Activated T-cell treated with anti-CD3 and anti-CD28 coated beads, Interleukin-2, amount 50 U/mL, for 4 hours (primary cell): ENCODE measurements at places on chromosomes 7 and 10. TPM values are rescaled to one million over a fixed set of nuclear protein-coding genes. Genes with fewer than 3 reads are reported as not detected.

The PTF1A gene
- not detected for total RNA-seq

The ELN gene
- total RNA-seq = not detected

- no peak for DNase-seq
Observed at GRCh38 chr10:71512761-71513539, 116.2 kb downstream of the CDH23 start.

The AKR1C8 gene
- not detected for total RNA-seq

DNA sequence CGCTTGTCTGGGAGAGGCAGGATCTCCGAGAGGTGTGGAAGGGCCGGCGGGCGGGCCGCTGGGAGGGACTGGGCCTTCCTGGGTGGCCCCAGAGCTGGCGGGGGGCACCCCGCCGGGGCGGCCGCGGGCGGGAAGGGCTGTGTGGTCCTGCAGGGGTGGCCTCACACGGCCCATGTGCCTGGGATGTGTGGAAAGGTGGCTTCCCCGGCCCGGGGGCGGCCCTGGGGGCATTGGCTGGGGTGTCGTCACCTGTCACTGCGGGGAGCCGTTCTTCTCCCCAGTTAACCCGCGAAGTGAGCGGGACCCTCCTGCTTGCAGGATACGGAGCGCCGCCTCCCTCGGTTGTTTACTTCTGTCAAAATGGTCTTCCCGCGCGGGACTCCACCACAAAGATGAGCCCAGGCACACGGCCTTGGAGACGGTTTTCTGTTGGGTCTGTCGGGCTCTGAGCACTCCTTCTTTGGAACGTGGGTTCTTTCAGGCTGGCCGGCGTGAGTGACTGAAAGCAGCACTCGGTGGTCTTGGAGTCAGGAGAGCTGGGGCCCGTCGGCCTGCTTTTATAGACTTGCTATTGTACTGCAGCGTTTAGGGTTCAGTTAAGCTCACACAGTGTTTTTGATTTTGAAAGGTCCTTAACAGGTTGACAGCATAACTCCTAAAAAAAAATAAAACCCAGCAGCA is 700 bp downstream of the SMC3 start:
- peak; percentile 45 for DNase-seq

DNA sequence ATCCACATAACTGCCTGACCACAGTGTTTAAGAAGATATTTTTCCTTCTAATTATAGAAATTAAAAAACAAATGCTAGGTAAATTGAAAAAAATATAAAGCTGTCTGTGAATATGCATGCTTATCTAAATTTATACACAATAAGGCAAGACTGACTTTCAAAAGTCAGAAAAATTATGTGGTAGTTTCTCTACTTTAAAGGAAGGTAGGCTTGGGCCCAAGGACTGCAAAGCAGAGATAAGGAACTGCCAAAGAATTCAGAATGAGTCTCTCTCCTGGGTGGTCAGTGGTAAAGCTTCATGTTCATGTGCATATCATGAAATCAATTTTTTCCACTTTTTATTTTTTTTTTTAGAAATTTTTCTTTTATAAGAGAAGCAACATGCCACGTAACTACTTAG is 998.6 kb downstream of the REEP3 start:
- DNase-seq = no peak

- no peak for DNase-seq
Observed at GRCh38 chr10:62616885-62617590, 187.5 kb upstream of the ADO start.

DNA sequence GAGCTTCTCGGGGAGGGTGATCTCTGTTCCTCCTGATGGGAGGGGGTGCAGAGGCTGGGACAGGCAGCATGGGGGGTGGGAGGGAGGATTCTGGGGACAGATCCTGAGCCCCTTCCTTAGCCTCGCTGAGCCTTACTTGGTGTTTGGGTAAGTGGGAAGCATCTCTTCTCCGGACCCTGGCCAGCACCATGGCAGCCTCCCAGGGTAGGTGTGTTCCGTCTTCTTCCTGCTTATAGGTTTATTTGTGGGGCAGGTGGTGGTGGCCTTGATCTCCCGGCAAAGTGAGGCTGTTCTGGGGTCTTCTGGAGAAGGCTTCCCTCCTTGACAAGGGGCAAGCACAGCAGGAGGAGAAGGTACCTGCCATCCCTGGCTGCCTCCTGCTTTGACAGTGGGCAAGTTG is 226.9 kb downstream of the GLRX3 start:
- no peak for DNase-seq

The SNCG gene
- total RNA-seq = not detected

The FAM13C gene
- not detected for total RNA-seq

GRCh38 chr7:130037703-130038102 is 13.5 kb downstream of the ZC3HC1 start:
- DNase-seq = no peak

GRCh38 chr7:53218730-53219504 is 183.5 kb downstream of the POM121L12 start:
- DNase-seq = no peak

The CCDC172 gene
- not detected for total RNA-seq

DNA sequence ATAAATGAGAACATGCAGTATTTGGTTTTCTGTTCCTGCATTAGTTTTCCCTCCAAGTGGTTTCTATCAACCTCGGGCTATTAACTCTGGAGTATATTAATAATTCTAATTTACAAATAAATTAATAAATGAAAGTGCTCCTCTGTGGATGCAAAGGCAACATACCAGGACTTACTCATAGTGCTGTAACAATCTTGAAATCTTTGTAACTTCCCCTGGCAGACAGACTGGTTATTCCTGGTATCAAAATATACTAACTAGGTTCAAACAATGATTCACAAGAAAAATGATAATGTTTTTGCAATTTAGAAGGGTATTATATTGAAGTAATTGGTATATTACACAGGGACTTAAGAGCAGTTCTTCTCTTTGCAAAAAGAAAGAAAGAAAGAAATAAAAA is 177.2 kb downstream of the FANK1 start:
- DNase-seq = no peak

DNA sequence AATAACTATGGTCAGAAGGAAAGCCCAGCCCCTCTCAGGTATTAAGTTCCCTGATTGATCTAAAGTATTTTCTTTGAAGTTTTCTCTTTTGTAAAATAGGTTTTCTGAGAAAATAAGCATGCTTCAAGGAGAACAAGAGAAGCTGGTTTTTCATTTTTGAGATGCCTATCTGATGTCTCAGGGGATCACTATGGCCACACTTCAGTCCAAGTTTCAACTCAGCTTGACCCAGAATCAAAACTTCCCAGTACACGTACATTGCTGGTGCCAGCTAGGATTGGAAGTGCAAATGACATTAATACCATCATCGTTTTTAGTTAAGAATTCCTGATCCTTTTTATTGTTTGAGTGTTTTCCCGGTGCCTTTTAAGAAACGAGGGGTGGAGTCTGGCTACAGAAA is 7.2 kb downstream of the ITIH5 start:
- no peak for DNase-seq

DNA sequence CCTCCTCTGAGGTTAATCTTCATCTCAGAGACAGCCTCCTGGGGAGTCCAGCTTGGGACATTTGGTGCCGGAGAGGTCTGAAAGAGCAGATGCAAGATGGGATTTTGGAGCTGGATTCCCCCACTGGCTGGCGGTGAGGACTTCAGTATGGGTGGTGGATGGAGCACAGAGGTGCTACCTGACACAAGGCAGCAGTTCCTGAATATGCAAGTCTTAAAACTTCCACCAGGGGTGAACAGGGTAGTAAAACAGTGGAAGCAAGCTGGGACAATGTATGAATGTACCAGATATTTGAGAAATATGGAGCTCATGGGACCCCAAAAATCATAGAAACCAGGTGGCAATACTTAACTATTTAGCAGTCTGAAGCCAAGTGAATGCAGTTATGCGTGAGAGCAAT is 4.8 kb upstream of the TAF3 start:
- DNase-seq = no peak

The TWIST1 gene
- 2.4 TPM for total RNA-seq

DNA sequence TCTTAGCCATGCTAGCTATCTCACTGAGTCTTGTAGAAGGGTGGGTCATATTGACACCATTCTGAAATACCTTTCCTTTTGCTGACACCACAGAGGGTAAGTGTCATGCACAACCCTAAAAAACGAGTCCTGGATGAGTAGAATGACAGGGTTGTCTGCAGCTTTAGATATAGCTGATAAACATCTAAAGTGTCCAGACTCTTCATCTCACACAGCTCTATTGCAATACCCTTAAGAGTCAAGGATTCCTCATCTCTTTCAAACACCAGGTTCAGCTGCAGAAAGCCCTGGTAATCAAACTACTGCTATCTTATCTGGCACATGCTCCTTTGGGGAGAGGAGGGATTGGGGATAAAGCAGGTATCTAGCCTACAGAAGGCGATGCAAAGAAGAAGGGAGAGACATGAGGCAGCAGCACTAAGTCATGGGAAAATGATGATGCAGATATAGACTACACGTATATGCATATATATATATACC is 127.0 kb downstream of the ANK3 start:
- no peak for DNase-seq

GRCh38 chr10:132698211-132698751 is 87.7 kb downstream of the NKX6-2 start:
- no peak for DNase-seq

- no peak for DNase-seq
Observed at GRCh38 chr10:75969031-75969430, 537.6 kb downstream of the LRMDA start.

DNA sequence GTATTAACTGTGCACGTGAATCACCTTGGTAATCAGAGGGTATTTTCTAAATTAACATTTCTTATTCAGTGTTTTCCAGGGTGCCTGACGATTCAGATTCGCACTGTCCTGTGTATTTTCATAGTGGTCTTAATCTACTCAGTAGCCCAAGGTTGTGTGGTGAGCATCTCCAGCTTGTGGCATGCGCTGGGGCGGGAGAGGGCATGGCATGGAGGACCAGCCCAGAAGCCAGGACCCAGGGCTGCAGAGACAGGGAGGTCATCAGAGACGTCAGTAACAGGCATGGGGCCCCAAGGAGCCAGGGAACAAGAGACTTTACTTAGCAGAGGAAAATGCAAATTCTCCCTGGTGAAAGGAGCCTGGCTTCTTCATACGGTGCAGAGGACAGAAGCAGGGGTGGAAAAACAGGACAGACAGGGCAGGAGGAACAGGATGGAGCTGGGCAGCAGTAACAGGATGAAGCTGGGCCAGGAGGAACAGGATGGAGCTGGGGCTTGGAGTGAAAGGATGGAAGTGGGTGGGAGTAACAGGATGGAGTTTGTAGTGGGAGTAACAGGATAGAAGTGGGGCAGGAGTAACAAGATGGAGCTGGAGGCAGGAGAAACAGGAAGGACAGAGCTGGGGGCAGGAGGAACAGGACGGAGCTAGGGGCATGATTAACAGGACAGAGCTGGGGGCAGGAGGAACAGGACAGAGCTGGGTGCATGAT is 110.9 kb downstream of the ADCY1 start:
- no peak for DNase-seq

DNA sequence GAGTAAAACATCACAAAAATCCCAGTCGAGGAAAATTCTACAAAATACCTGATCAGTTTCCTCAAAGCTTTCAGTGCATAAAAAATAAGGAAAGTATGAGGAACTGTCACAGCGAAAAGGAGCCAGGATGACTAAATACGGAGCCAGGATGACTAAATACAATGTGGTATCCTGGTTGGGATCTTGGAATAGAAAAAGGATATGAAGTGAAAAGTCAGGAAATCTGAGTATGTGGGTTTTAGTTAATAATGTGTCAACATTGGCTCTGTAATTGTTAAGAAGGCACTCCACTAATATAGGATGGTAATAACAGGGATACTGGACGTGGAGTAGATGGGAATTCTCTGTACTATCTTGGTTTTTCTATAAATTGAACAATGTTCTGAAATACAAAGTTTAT is 175.5 kb downstream of the SUGCT start:
- DNase-seq = no peak

DNA sequence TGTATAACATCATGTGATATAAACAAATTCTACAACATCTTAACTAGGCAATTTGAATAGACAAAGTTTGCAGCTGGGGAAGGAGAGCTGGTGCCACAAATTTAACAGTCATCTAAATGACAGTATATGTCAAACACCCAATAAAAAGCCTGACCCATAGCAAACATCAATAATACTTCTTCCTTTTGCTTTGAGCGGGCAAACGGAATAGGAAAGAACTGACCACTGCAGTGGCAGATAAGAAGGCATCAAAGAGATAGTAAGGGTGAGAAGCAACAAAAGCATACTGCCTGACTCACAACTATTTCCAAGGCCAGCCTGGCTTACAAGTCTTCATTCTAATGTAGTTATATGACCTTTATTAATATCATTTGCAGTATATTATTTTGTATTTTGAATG is 99.9 kb downstream of the LRRN3 start:
- DNase-seq = no peak

DNA sequence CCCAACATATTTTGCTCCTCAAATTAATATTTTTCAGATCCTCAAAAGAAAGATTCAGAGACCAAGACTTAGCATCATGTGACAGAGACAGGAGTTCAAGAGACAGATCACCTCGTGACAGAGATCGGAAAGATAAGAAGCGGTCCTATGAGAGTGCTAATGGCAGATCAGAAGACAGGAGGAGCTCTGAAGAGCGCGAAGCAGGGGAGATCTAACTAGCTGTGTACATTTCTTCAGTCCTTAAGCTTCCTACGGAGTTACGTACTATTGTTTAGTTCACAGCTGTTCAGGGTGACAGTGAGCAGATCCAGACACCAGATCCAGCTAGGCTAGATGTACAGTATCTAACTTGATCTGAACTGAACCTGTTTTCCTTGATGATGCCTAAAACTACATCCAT is 61.3 kb downstream of the KLRG2 start:
- DNase-seq = no peak

GRCh38 chr10:12656518-12657142 is 307.3 kb downstream of the CAMK1D start:
- DNase-seq = no peak

The CLDN15 gene
- total RNA-seq = 15.6 TPM

The POU6F2 gene
- not detected for total RNA-seq

DNA sequence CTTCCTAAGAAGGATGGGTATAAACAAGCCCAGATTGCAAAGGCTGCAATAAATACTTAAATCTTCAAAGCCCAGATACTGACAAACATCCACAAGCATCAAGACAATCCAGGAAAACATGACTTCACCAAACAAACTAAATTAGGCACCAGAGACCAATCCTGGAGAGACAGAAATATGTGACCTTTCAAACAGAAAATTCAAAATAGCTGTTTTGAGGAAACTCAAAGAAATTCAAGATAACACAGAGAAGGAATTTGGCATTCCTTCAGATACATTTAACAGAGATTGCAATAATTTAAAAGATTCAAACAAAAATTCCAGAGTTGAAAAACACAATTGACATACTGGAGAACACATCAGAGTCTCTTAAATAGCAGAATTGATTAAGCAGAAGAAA is 23.0 kb downstream of the GSDME start:
- no peak for DNase-seq
